ENCODE measurements at places on chromosomes 2 and 18. TPM values are rescaled to one million over a fixed set of nuclear protein-coding genes. Genes with fewer than 3 reads are reported as not detected.

GRCh38 chr2:152518641-152519580 is 183.9 kb downstream of the FMNL2 start:
- no peak for DNase-seq

Gene CNDP1
- total RNA-seq: not detected

DNA sequence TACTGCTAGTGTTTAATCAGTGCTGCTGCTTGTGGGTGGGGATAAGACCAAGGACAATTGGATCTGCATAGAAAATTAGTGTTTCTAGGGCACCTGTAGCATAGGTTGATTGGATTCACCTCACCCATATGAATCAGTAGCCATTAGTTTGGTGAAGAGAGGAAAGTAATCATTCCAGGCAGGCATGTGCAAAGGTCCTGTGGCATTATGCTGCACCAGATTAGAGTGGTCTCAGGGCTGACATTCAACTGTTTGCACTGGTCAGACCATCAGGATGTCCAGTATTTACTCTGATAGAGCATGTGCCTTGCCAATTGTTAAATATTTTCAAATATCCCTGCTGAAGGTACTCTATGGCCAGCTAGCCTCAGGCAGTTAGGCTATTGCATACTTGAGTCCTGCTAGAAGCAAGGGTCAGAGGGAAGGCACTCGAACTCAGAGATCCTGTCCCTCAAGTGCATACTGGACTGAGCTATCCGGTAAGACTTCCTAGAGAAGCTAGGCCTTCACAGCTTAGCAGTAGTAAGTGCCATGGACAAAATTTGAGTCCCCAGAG is 64.7 kb downstream of the SKA1 start:
- DNase-seq: no peak

Gene CCDC74B
- total RNA-seq: 1.6 TPM

GRCh38 chr2:218145124-218145523 is 19.3 kb downstream of the CXCR2 start:
- no peak for DNase-seq

All from Caco-2 (cell line).